M059J (cell line): ENCODE measurements at places on chromosomes 4 and X. TPM values are rescaled to one million over a fixed set of nuclear protein-coding genes. Genes with fewer than 3 reads are reported as not detected.

The GBA3 gene
- not detected in 2 replicates for total RNA-seq

The DMRTC1 gene
- total RNA-seq, result not detected in 2 replicates

The ATOH1 gene
- not detected in 2 replicates for total RNA-seq

The CXCL1 gene
- 5.7 and 5.8 TPM in 2 replicates for total RNA-seq

The TMEM31 gene
- total RNA-seq, result not detected in 2 replicates

The GAGE12D gene
- not detected in 2 replicates for total RNA-seq

The TET2 gene
- total RNA-seq, result 6.9 and 8.9 TPM in 2 replicates

The COX18 gene
- total RNA-seq, result 8.4 and 13.0 TPM in 2 replicates

The TCEANC gene
- total RNA-seq, result 1.4 and 5.1 TPM in 2 replicates

The PPARGC1A gene
- total RNA-seq, result 3.6 and 5.4 TPM in 2 replicates

- DNase-seq, result no peak
Observed at GRCh38 chrX:136755411-136755810, 25.3 kb downstream of the ARHGEF6 start.

DNA sequence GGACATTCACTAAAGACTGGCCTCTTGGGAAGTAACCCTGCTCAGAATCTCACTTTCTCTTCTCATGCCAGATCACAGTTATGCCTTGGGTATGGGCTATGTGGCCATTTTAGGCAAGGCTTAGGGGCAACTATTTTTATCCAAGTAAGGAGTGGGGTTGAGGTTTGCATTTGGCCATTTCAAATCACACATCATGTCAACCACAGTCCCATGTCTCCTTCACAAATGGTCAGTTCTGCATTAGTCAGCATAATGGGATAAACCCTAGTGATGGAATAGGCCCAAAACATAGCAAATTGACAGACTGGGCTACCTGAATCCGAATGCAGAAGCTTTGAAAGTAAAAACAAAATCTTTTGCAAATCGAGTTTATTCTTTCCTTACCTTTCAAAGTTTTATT lies 827 bp upstream of the RTL3 start:
- DNase-seq, result peak; percentile 67

DNA sequence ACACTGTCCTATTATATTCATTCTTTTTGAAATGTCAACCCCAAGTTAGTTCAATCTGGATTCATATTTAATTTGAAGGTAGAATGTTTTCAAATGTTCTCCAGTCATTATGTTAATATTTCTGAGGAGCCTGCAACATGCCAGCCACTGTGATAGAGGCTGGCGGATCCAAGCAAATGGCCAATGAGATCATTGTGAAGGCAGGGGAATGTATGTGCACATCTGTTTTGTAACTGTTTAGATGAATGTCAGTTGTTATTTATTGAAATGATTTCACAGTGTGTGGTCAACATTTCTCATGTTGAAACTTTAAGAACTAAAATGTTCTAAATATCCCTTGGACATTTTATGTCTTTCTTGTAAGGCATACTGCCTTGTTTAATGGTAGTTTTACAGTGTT lies 1.6 kb downstream of the CXCL1 start:
- no peak for DNase-seq

GRCh38 chr4:15873117-15873516 lies 65.4 kb downstream of the FGFBP1 start:
- DNase-seq, result no peak

- DNase-seq, result no peak
Observed at GRCh38 chrX:151398346-151398745, 1.3 kb downstream of the VMA21 start.

GRCh38 chr4:53633608-53634007 lies 42.3 kb upstream of the LNX1 start:
- peak; percentile 2 for DNase-seq

DNA sequence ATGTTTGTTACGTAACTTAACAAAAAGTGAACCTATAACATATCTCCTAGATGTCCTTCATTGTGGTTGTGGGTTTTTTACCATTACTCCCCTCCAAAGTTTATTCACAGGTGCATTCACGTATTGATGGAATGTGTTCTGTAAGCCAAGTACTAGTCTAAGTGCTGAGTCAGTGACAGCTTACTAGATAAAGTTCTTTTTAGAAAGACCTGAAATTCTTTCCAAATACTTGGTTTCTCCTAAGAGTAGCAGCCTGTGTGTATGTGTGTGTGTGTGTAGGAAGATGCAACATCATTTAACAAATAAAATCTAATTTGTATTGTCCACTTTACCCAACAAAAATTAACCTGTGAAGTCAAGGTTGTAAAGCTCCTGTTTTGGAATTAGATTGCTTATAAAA lies 22.1 kb downstream of the NAP1L5 start:
- no peak for DNase-seq

GRCh38 chr4:7519638-7520376 lies 85.1 kb upstream of the PSAPL1 start:
- DNase-seq, result peak; percentile 30

DNA sequence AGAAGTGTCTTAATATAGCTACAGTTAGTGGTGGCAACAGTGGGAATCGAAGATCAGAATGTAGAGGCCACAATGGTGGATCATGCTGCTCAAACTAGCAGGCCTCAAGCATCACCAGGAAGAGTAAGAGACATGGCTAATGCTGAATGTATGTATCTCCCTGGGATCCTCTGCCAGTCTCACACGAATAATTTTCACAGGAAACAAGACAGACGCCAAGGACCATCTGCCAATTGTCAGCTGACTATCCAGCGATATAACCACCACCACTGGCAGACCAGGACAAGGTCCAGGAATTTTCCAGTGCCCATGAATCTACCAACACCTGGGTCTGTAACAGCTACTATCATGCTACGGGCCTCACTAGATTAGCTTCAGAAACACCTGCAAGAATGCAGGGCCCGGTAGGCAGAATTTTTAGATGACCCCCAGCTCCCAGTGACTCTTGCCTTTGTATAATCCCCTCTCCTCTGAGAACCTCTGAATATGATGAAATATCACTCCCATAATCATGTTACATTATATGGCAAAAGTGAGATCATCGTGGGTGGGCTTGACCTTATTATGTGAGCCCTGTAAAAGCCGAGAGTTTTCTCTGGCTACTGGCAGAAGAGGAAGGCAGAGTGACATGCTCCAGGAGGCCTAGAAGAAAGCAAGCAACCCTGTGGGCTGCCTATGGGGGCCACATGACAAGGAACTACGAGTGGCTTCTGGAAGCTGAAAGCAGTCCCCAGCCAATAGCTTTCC lies 429.8 kb downstream of the BCOR start:
- no peak for DNase-seq

DNA sequence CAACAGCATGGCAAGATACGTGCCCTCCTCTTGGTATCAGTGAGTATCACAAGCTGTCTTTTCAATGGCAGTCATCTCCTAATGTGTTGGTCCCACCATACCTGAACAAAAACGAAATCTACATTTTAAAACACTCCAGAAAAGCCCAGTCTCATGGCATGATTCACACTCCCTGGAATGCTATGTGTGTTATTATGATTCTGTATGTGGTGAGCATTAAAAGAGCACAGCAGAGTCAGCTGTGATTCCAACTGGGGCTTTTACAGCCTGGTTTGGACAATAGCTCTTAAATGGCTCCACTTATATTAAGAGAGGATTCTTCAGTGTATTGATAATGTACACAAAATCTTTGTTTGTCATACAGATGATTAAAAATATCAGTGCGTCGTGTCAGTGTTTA lies 274.1 kb upstream of the GK2 start:
- peak; percentile 22 for DNase-seq

DNA sequence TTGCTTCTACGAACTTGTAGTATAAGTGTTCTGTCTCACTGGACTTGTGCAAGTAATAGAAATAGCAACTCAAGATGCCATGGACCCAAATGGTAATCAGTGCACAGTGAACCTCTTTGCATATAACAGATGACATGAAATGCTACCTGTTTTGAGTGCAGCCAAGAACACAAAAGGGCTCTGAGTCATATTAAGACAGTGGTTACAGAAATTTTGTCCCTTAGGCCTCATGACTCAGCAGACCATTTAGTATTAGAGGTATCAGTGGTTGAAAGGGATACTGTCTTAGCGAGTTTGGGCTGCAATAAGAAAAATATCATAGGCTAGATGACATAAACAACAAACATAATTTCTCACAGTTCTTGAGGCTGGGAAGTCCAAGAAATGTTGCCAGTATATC lies 502.9 kb upstream of the PCDH10 start:
- DNase-seq, result peak; percentile 6
